ENCODE measurements at places on chromosomes 11 and 22. TPM values are rescaled to one million over a fixed set of nuclear protein-coding genes. Genes with fewer than 3 reads are reported as not detected.

DNA sequence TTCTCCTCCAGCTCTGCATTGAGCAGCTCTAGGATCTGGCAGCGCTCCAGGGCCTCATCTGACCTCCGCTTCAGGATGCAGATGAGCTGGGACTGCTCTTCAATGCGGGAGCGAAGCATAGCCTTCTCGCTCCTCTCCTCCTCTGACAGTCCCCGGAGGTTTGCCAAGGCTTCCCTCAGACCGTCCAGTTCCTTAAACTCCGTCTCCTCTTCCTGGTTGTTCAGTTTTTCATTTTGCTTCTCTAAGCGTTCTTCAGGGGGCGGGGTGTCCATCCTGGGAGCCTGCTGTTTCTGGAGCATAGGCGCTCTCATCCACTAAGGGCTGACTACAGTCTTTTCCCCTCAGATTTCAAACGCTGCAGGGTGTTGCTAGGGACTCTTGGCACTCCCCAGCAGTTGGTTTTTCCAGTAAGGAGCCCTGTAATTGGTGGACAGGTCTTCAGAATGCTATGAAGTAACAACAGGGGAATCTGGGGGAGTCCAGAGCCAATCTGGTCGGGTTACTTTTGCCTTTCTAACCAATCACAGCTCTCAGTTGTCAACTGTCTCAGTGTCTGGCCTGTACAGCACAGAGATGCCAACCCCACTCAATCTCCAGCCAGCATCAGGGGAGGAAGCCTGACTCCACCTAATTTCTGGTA lies at the start of gene CCDC89:
CCDC89 (minus strand) TSS at position 376 of the 640 bp plus-strand sequence; CDS start at position 311, 65 bp downstream.
- peak; percentile 68 for DNase-seq
- no peaks in the 10 kb centered on the region for H3K36me3 ChIP-seq
- H3K4me3 ChIP-seq: peak within 1 kb of the TSS; percentile 36
- H3K4me1 ChIP-seq: peaks cover 25% of the 10 kb centered on the region
- H3K27ac ChIP-seq: peak within 1 kb of the TSS; percentile 33
- H3K27me3 ChIP-seq: no peaks in the 10 kb centered on the region

GRCh38 chr22:35530700-35531099 lies 9.9 kb upstream of the RASD2 start:
- no peaks in the 10 kb centered on the region for H3K27me3 ChIP-seq
- H3K36me3 ChIP-seq: no peaks in the 10 kb centered on the region
- H3K27ac ChIP-seq: no peak overlapping the region
- no peak overlapping the region for H3K4me3 ChIP-seq
- peaks cover under 1% of the 10 kb centered on the region for H3K4me1 ChIP-seq

GRCh38 chr11:110728476-110728875 lies 16.2 kb upstream of the ARHGAP20 start:
- DNase-seq: no peak
- H3K27ac ChIP-seq: no peak overlapping the region
- no peaks in the 10 kb centered on the region for H3K36me3 ChIP-seq
- no peaks in the 10 kb centered on the region for H3K4me1 ChIP-seq
- H3K4me3 ChIP-seq: no peak overlapping the region

DNA sequence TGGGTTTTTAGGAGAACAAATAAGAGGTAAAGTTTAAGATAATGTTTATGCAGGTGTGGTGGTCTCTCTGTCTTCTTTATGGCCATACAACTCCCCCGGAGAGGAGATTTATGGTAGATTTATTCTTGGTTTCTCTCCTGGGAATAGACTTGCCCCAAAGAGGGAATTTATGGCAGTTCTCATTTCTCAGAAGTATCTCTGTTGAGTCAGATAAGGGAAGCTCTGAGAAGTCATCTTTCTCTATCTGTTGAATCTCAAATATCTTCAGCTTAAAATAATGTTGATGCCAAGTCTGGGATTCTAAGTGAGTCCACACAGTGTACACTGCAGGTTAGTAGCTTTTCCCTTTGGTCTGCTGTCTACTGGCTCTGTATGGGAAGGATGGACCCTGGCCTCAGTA lies 276.4 kb upstream of the PLET1 start:
- no peaks in the 10 kb centered on the region for H3K36me3 ChIP-seq
- H3K27me3 ChIP-seq: no peaks in the 10 kb centered on the region
- no peak for DNase-seq

- H3K4me1 ChIP-seq: peaks cover 10% of the 10 kb centered on the region
- DNase-seq: peak; percentile 17
- no peak overlapping the region for H3K4me3 ChIP-seq
- H3K27ac ChIP-seq: no peak overlapping the region
- no peaks in the 10 kb centered on the region for H3K27me3 ChIP-seq
Measured at GRCh38 chr11:126334659-126335462, 20.6 kb upstream of the ST3GAL4 start.

Gene CHRNA10
- total RNA-seq: 0.80 TPM

DNA sequence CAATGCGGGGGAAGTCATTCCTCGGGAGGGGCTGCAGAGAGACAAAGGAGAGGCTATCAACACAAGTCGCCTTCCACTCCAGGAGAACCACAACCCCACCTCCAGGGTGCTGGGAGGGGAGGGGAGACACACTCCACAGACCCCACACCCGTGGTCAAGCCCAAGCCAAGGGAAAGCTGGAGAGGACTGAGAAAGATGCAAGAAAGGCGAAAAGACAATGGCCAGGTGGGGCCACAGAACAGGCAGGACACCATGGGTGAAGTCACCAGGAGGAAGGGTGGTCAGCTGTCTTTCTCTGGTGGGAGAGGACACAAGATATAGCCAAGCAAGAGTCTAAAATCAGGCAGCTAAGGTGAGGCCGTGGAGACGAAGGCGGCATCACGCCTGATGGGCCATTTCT lies 16.0 kb downstream of the HDHD5 start:
- DNase-seq: no peak
- no peaks in the 10 kb centered on the region for H3K27me3 ChIP-seq
- H3K4me1 ChIP-seq: no peaks in the 10 kb centered on the region
- H3K36me3 ChIP-seq: peaks cover 46% of the 10 kb centered on the region

- no peak for DNase-seq
- no peaks in the 10 kb centered on the region for H3K27me3 ChIP-seq
- H3K27ac ChIP-seq: no peak overlapping the region
Measured at GRCh38 chr11:100354736-100355135, 332.4 kb upstream of the ARHGAP42 start.

- H3K27ac ChIP-seq: no peak overlapping the region
- no peaks in the 10 kb centered on the region for H3K4me1 ChIP-seq
- H3K4me3 ChIP-seq: no peak overlapping the region
- DNase-seq: no peak
- no peaks in the 10 kb centered on the region for H3K27me3 ChIP-seq
Measured at GRCh38 chr11:19326499-19326898, 85.8 kb upstream of the E2F8 start.

- peak within 1 kb of the TSS; percentile 76 for H3K4me3 ChIP-seq
- peak within 1 kb of the TSS; percentile 89 for H3K27ac ChIP-seq
- DNase-seq: peak; percentile 92
- no peaks in the 10 kb centered on the region for H3K27me3 ChIP-seq
Measured at GRCh38 chr11:114059278-114059983, at the start of gene ZBTB16. Gene ZBTB16, plus strand, starts transcription at chr11:114059711. Its CDS starts 3,590 bp downstream, at chr11:114063301.

Gene MS4A4A
- total RNA-seq: 80.7 TPM

- H3K27me3 ChIP-seq: no peaks in the 10 kb centered on the region
- peaks cover 61% of the 10 kb centered on the region for H3K36me3 ChIP-seq
- H3K27ac ChIP-seq: no peak overlapping the region
- no peak for DNase-seq
- no peak overlapping the region for H3K4me3 ChIP-seq
Measured at GRCh38 chr22:41459431-41459830, 9.1 kb downstream of the PHF5A start.

DNA sequence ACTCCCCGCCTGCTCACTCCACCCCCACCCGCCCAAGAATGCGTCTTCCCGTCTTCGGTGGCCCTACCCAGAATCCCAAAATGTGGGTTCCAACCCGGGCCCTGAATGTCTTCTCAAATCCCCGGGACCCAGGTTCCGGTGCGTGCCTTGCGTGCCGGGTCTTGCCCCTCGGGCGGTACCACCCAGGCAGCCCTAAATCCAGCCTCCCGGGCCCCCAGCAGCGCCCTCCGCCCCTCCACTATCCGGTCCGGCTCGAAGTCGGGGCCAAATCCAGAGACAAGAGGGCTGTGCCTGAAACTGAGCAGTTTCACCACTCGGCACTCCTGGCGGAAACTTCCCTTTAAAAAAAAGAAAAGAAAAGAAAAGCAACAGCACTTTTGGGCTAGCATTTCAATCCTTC lies 16.3 kb upstream of the CCT8L2 start:
- no peak overlapping the region for H3K4me3 ChIP-seq
- H3K4me1 ChIP-seq: no peaks in the 10 kb centered on the region
- no peaks in the 10 kb centered on the region for H3K36me3 ChIP-seq

- H3K27ac ChIP-seq: peak overlapping the region; percentile 12
- peaks cover 29% of the 10 kb centered on the region for H3K36me3 ChIP-seq
- H3K4me1 ChIP-seq: peaks cover 36% of the 10 kb centered on the region
- H3K4me3 ChIP-seq: no peak overlapping the region
- DNase-seq: no peak
Measured at GRCh38 chr22:32482708-32483107, 8.1 kb downstream of the FBXO7 start.

GRCh38 chr22:43967069-43967468 lies 11.8 kb downstream of the SAMM50 start:
- no peaks in the 10 kb centered on the region for H3K27me3 ChIP-seq
- DNase-seq: no peak
- H3K4me1 ChIP-seq: peaks cover 6% of the 10 kb centered on the region
- H3K36me3 ChIP-seq: no peaks in the 10 kb centered on the region
- no peak overlapping the region for H3K4me3 ChIP-seq

DNA sequence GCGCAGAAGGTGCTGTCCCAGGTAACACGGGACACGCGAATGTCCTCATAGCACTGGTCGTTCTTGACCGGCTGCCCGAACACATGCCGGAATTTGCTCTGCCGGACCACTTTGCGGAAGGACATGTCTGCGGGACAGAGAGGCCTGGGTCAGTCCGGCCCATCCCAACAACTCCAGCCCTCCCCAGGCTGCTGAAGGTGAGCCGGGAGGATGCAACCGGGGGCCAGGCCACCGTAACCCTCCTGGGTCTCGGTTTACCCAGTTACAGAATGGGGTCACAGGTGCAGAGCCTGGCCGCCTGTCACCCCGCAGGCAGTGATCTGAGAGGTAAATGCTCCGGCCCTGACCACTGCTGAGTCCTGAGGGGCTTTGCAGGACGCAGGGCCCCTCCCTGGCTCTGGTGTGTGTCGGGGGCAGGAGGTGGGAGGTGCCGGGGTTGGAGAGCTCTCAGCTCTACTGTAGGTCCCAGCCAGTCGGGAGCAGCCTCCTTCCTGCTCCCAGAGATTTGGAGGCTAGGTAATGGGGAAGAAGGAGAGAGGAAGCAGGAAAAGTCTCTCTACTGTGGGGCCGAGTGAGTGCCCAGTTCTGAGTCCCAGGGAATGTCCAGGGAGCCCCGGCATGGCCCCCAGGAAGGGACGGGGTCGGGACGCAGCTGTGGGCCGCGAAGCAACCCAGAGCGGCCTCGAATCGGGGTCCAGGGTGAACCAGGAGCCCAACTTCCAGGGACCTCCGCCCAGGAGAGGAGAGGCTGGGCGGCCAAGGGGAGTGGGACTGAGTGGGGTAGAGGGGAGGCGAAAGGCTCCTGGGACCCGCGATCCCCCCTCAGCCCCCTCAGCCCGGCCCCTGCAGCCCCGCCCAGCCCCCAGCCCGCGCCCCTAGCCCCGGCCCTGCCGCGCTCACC lies 522 bp downstream of the CORO1B start:
- peak overlapping the region; percentile 49 for H3K4me3 ChIP-seq
- H3K4me1 ChIP-seq: no peaks in the 10 kb centered on the region
- H3K27me3 ChIP-seq: no peaks in the 10 kb centered on the region
- peak overlapping the region; percentile 91 for H3K27ac ChIP-seq
- DNase-seq: no peak
- H3K36me3 ChIP-seq: peaks cover 32% of the 10 kb centered on the region

Gene SAA1
- total RNA-seq: 22.9 TPM

Gene OR51B2
- not detected for total RNA-seq

DNA sequence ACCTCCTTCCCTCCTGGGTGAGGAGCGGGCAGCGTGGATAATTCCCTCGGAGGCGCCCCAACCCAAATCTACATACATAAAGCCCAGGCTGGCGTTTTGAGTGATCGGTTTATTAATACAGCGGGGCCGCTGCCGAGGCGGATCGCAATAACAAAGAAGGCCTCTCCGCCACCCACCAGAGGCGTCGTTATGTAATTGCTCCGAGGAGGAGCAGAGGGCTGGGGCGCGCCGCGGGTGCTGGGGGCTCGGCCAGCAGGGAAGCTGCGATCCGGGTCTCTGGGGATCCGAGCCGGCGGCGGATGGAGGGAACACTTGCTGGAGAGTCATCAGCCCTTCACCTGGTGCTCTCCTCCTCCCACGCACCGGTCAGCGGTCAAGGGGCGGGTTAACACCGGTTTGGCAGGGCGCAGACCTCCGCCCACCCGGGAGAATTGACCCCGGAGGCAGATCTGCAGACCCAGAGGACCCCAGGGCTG lies 6.4 kb upstream of the TP53I11 start:
- DNase-seq: no peak
- H3K4me1 ChIP-seq: no peaks in the 10 kb centered on the region
- no peaks in the 10 kb centered on the region for H3K36me3 ChIP-seq
- no peaks in the 10 kb centered on the region for H3K27me3 ChIP-seq
- no peak overlapping the region for H3K27ac ChIP-seq

Gene RAPSN
- 2.3 TPM for total RNA-seq
